ENCODE measurements at places on chromosomes 2 and 18.

GRCh38 chr2:198177040-198177439 lies 372.6 kb downstream of the PLCL1 start:
- no peak for DNase-seq

- DNase-seq = no peak
Observed at GRCh38 chr2:163469561-163469962, 266.2 kb downstream of the FIGN start.

DNA sequence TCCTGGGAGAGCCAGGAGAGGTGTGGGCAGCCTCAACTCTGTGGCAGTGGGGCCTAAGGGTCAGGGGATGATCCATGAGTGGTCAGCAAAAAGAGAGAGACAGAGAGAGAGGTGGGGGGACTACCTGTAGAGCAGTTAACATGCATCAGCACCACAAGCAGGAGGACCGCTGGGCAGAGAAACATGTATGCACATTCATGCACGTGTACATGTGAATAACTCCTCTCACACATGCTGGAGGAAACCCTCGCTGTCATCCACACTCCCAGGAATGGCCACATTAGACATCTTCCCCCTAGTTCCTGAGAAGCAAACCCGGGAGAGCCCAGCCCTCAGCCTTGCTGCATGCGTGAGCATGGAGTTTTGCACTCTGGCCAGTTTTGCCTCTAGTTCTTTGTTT lies 166.1 kb downstream of the SMAD7 start:
- no peak for DNase-seq

GRCh38 chr2:230944123-230944653 lies 19.1 kb upstream of the GPR55 start:
- no peak for DNase-seq

GRCh38 chr2:204732019-204732418 lies 186.7 kb downstream of the PARD3B start:
- DNase-seq = no peak

GRCh38 chr2:133484784-133485183 lies 83.5 kb downstream of the NCKAP5 start:
- no peak for DNase-seq

- DNase-seq = no peak
Observed at GRCh38 chr2:212709280-212709679, 170.7 kb upstream of the ERBB4 start.

DNA sequence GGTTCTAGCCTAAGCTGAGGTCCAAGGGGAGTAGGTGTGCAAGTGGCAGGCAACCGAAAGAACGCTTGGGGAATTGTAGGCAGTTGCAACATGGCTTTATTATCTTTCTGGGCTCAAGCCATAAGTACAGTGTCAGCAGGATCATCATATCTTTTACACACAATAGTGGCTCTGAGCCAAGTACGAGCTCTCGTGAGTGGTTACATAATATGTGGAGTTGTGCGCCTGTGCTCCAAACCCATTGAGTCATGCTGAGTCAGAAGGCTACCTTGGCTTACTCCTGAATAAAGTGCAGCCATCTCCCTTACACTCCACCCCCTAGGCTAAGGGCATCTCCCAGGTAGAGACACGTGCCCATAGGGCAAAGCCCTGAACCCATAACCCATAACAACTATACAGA lies 233.9 kb downstream of the SATB2 start:
- DNase-seq = no peak

GRCh38 chr2:24403832-24404212 lies 43.5 kb upstream of the ITSN2 start:
- no peak for DNase-seq
